ENCODE measurements at places on chromosomes 3 and 15. TPM values are rescaled to one million over a fixed set of nuclear protein-coding genes. Genes with fewer than 3 reads are reported as not detected.

Gene CDHR4
- polyA plus RNA-seq = 0.10 TPM

Gene RPL32
- polyA plus RNA-seq = 2,920 TPM

- no peak for DNase-seq
Observed at GRCh38 chr3:43506644-43507043, 115.2 kb downstream of the ANO10 start.

Gene AMOTL2
- 54.9 TPM for polyA plus RNA-seq

- no peak for DNase-seq
Observed at GRCh38 chr15:70664494-70664893, 98.9 kb downstream of the UACA start.

- DNase-seq = no peak
Observed at GRCh38 chr3:183085634-183086390, 13.5 kb downstream of the MCCC1 start.

GRCh38 chr3:44665173-44665572 is 16.6 kb downstream of the ZNF35 start:
- no peak for DNase-seq

Gene SPTSSB
- polyA plus RNA-seq = 0.49 TPM

- no peak for DNase-seq
Observed at GRCh38 chr15:51888593-51889195, 59.2 kb downstream of the TMOD3 start.

Gene IMPG2
- polyA plus RNA-seq = 0.59 TPM

Data from muscle of back (tissue), 13 donors.